ENCODE measurements at places on chromosomes 12 and 14.

GRCh38 chr14:39342768-39343167 lies 89.5 kb downstream of the FBXO33 start:
- no peak for DNase-seq

DNA sequence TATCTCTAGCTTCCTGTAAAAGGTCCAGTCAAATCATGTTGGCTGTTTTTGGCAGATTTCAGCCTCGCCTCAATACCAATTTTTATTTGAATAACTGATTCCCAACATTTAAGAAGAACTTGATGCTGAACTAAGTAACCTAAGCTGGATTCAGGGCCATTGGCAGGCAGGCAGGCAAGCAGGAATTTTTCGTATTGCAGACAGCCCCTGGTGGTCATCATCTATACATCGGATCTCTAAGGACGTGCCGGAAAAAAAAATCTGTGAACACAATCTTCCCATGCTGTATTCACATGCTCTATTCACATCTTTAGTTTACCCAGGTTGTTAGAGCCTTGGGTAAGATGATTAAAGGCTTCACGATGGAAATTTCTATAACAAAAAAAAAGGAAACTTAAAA lies 7.0 kb downstream of the VCPKMT start:
- DNase-seq, result no peak

- no peak for DNase-seq
These were observed 650 bp downstream of the HEBP1 start for GRCh38 chr12:12999271-12999958.

- no peak for DNase-seq
These were observed 173.5 kb upstream of the DYRK2 start for GRCh38 chr12:67474934-67475620.

GRCh38 chr14:94099006-94099405 lies 11.5 kb upstream of the IFI27 start:
- no peak for DNase-seq

DNA sequence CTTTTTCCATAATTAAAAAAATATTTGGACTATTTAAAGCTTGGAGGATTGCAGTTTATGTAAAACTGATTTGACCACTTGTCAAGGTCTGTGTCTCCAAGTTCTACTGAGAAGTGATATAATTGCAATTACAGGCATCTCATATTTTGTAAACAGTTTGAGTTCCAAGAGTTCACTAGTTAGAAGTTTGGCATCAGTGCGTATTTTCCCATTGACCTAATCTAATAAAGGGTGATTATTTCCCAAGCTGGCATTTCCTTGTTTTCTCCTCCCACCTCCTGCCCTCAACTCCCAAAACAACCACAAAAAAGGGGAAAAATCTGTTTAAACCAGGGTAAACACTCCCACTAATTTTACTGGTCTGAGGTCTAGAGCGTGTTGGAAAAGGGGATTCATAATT lies 3.0 kb upstream of the MYF6 start:
- DNase-seq, result no peak

GRCh38 chr14:65106736-65107135 lies 4.4 kb upstream of the MAX start:
- DNase-seq, result no peak

DNA sequence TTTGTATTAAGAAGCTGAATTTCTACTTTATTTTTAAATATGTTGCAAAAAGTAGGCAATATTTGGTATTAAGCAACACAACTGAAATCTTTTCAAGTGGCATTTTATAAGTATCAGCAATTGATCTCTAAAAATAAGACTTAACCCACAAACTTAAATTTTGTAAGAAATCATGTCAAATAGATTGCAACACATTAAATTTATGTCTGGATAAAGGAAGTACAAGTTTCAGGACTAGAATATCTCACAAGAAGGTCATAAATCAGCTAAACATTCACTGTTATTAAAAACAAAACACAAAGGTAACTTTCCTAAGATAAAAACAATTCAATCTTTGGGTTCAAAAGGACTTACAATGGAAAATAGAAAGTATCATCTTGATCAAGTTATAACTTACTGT lies 32.8 kb downstream of the CPNE8 start:
- DNase-seq, result no peak

DNA sequence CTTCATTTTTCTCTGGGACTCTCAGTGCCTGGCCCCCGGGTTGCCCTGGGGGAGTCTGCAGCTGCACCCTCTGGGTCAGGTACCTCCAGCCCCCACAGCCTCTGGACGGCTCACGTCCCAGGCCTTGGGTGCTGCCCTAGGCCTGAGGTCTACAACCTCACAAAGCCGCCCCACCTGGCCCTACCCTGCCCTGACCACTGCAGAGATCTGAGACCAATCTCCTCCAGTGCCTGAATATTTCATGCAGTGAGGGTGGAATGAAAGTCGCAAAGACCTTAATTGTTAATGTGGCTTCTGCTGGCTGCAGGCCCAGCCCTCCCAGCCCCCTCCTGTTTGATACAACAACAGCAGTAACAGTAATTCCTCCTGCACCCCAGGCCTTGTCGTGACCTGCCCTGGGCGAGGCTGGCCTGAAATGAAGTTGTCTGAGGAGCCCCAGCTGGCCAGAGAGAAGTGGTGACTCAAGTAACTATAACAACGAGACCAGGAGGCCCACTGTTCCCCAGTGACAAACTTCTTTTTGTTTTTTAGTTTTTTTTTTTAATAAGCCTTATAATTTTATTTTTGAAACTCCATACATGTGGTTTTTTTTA lies 8.8 kb upstream of the CCDC85C start:
- no peak for DNase-seq

DNA sequence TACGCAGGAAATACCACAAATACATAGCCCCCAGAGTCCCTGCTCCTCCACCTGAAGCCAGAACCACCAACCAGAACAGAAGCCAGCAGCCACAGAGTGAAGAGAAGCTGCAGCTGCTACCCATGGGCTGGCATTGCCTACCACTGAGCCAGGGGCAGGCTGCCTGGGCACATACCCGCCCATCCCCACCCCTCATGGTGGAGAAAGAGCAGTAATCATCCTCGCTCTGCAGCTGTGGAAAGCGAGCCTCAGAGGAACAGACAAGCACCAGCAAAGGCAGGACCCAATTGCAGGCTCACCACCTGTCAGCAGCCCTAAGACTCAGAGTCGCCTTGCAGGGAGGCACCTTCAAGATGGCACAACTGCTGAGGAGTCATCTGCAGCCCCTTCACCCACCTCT lies 11.2 kb upstream of the CD9 start:
- DNase-seq, result no peak

- DNase-seq, result no peak
These were observed 6.7 kb downstream of the GLTP start for GRCh38 chr12:109873653-109874052.
